ENCODE measurements at places on chromosomes 7 and 10.
A peak's percentile ranks its signal among the peaks of the same experiment; 100 is the strongest.

DNA sequence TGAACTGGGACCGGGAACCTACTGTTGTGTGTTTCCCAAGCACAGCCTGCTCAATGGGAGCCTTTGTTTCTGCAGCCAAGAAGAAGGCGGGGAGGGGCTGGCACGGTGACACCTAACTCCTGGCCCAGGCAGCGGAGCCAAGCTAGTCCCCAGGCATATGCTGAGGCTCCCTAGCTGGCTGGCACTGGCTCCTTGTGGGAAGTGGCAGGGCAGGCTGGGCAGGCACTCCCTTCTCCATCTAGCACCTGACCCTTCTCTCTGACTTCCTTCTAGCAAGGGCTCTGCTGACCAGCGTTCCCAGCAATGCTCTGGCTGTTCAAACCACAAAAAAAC lies 325.0 kb downstream of the PLXNA4 start:
- peak; percentile 80 for DNase-seq

GRCh38 chr10:110487411-110488331 lies 10.0 kb upstream of the DUSP5 start:
- no peak for DNase-seq

- no peak for DNase-seq
These were observed 771.7 kb downstream of the SORCS1 start for GRCh38 chr10:106392778-106393177.

- no peak for DNase-seq
These were observed 86.6 kb upstream of the INSYN2A start for GRCh38 chr10:127283017-127283416.

All from putamen (tissue), 1 donor.